ENCODE measurements at places on chromosomes 6 and 20.

DNA sequence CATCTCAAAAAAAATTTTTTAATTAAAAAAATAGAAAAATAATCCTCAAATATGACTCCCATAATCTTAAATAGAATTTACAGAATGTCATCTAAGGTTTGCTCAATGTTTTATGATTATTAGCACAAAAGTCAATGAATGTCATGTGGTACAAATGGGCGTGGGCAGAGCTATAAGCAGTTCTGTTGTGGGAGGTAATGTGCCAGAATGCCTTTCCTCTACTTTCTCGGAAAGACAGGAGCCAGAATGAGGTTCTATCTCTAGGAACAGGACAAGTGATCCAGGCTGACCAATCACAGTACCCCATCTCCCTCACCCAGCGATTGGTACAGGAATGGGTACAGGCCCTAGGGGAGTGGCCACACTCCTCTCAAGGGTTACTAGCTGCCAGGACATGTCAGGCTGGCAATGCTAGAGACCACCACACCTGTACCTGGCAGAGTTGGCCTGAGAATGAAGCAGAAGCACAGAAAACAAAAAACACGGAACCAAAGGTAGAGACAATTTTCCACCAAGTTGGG, 15.1 kb downstream of the RALGAPA2 start:
- no peak for DNase-seq

- no peak for DNase-seq
These were observed 301.7 kb downstream of the CENPW start for GRCh38 chr6:126641641-126642040.

GRCh38 chr20:22499515-22500166, 84.7 kb downstream of the FOXA2 start:
- no peak for DNase-seq

DNA sequence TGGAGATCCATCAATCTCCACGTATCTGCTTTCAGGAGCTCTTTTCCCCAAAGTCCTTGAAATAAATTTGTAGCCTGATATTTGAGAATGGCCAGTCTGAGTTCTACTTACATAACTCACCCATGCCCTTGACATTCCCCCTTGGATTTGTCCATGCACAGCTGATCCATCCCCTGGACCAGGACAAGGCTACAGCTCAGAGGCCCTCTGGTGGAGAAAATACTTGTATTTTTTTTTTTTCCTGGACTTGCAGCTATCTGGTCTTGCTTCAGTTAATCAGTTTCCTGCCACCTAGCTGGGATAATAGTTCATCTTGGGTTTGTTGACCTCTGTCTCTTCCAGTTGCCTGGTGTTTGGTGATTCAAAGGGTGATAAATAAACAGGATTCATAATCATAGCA, 467.6 kb downstream of the DHX35 start:
- no peak for DNase-seq

GRCh38 chr6:158324136-158324535, 11.9 kb downstream of the TULP4 start:
- no peak for DNase-seq

- no peak for DNase-seq
These were observed 97.9 kb downstream of the ANKRD60 start for GRCh38 chr20:58130581-58130980.

GRCh38 chr6:73560182-73560732, 39.4 kb upstream of the EEF1A1 start:
- no peak for DNase-seq

GRCh38 chr6:161644521-161644920, 370.7 kb upstream of the AGPAT4 start:
- DNase-seq, result no peak

DNA sequence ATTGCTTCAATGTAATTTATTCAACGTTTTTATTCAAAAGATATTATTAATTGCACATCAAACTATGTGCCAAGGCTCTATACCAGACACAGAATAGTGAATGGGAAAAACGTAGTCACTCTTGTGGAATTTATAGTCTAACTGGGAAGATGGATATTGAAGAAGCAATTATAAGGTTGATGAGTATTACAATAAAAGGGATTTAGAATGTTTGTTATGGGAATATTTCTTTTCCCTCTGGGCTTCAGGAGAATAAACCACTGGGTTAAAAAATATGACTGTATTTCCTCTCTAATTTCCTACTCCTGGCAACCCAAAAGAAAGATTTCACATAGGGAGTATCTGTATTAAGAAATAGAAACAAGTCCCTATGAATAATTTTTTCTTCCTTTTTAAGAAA, 25.1 kb upstream of the UTRN start:
- no peak for DNase-seq

DNA sequence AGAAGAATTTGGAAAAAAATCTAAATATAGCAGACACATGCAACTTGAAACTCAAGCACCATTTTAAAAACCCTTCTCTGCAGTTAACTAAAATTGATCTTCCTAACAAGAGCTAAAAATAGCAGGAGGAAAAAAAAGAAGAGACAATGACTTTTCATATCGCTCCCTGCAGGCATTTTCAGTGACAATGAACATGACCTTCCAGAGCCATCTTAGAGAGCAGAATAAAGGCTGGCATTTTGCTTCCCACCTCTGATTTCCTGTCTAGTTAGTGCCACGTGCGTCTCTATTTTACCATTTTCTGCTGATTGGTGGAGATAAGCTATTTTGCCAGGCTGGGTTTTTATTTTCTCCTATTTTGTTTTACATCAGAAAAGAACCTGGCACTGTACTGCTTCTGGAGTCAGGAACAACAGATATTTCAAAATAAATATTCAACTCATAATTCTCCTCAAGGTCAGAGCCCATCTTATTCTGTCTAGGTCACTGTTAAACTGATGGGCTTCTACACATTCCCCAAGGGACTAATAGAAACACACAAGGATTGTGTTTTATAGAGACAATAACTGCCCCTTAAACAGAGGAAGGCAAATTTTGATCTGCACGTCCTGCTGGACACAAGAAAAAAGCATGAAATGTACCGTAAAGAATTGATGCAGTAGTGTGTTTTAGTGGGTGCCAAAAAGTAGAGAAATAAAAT, 70.2 kb upstream of the ENPP5 start:
- no peak for DNase-seq

DNA sequence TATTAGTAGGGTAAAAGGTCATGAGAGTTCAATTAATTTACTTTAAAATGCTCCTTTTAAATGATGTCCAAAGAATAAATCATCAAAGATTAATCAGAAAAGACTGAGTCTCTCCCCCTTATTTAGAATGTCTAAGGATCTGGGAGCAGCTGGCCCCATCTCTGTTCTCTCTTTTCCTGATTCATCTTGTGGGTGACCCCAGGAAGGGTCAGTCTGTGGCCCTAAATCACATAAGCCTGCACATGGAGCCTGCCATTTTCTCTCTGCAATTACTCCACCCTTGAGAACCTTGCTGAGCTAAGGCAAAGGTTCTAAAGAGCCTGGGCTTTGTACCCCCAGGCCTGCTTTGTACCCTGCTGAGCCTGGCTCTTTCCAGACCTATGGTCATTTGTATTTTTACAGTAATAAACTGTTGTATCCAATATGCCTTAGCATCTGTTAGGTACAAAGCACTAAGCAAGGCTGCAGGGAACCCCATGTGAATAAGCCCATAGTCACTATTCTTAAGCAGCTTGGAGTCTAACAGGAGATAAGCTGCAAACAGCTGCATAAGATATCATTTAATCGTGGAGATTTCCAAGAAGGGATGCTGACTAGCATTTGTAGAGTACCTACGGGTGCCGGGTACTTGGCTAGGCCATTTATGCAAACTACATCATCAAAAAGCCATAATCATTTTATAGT, 431.0 kb upstream of the MARCKS start:
- no peak for DNase-seq

- DNase-seq, result peak; percentile 7
These were observed at the start of gene DDX43 for GRCh38 chr6:73394577-73395354. Gene DDX43, plus strand, starts transcription at chr6:73394828. Its CDS starts 78 bp downstream, at chr6:73394906.

- DNase-seq, result no peak
These were observed 66.9 kb downstream of the ZBTB2 start for GRCh38 chr6:151324488-151324825.

DNA sequence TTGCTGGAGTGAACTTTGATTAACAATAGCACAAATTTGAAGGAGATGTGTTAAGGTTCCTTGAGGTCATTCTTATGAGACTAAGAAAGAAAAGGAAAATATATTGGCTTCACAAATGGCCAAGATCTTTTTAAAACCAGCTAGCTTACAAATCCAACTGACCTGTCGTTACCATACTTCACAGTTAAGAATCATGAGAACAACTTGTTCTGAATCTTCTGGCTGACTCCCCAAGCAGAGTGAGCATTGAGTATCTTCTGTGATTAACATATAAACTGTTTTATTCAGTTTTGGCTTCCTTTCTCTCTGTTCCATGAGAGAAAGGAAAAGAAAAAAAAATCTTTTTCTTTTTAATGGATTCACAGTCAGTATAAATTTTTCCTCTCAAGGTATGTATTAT, 277.1 kb downstream of the KHDC1L start:
- no peak for DNase-seq

DNA sequence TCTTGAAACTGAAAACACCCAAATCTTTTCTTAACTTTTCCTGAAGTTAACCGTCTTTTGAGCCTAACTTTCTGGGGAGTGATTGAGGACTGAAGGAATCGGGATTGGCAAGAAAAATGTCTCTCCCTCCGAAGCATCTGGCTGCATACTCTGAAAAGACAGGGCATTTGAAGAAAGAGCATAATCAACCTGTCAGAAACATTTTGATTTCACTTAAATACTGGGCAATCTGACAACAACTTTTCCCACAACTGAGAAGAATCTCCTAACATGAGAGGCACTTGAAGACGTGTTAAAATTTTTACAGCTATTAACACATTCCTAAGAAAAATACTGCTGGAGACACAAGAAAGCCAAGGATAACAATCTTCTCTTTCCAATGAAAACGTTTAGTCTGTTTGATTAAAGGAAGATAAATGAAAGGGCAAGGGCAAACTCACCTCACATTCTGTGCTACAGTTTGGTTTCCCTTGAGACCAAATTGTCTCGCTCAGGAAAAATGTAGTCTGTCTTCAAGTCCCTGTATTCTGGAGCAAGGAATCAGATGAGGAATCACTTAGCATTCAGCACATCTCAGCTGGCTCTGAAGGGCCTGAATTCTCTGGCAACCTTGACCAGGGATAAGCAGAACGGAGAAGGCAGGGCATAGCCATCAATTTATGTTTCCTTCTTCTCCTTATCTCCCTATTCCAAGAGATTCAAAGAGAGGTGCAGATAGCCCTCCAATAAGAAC, 76.1 kb downstream of the TBX18 start:
- no peak for DNase-seq

GRCh38 chr20:52542131-52542530, 350.6 kb upstream of the ZFP64 start:
- no peak for DNase-seq

DNA sequence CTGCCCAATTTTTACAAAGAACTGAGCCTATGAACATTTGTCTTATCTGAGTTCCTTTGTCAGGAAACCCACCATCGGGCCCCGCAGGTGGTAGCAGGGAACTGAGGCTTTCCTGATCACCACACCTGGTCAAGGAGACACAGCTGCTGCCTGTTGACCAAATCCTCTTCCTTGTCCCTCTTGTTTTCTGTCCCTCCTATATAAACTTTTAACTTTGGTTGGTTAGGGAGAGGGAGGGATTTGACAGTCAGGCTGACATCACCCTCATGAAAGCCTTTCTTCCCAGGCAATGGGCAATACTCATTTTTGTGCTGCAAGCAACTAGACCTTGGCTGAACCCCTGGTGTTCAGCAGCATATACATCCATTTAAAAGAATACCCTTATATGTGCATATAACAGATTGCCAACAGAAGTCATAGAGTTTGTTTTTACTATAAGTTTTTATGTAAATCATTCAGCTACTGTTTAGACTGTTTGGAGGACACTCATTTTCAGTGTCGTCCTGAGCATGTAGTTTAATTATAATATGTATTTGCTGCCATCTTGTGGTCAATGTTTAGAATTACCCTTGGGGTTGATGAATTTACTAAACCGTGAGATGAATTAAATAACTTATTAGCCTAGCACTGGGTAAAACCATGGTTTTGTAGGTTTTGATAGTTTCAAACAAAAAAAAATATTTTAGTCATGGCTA, 17.0 kb downstream of the CRISP1 start:
- no peak for DNase-seq

GRCh38 chr20:13644010-13644409, 5.3 kb upstream of the TASP1 start:
- no peak for DNase-seq

DNA sequence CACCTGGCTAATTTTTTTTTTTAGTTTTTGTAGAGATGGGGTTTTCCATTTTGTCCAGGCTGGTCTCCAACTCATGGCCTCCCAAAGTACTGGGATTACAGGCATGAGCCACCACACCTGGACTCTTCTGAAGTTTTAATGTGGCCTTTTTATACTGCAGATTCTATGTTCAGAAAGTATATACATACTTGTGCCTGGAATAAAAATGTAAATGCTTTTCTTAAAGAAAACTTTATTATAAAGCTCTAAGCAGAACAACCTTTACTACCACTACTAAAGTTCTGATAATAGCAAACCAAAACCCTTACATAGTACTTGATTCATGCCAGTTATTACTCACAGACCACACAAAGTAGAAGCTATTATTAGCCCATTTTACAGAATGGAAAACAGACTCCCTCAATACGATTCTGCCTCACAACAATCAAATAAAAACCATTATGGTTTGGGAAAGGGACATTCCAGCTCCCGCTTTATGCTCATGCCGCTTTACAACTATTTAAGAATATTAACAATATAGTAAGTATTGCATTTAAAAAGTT, 5.3 kb downstream of the PHIP start:
- no peak for DNase-seq

- no peak for DNase-seq
These were observed 78.4 kb downstream of the AHI1 start for GRCh38 chr6:135419162-135419561.

All from esophagus squamous epithelium (tissue), 5 donors.